ENCODE measurements at places on chromosomes 1 and 21.
A peak's percentile ranks its signal among the peaks of the same experiment; 100 is the strongest.

GRCh38 chr1:201531551-201532425 lies 7.1 kb upstream of the NAV1 start:
- H3K4me3 ChIP-seq: no peak overlapping the region

- H3K27me3 ChIP-seq: no peaks in the 10 kb centered on the region
- H3K4me3 ChIP-seq: no peak overlapping the region
- DNase-seq: no peak
- peaks cover 30% of the 10 kb centered on the region for H3K4me1 ChIP-seq
- H3K27ac ChIP-seq: no peak overlapping the region
Observed at GRCh38 chr1:234865171-234866006, 255.4 kb upstream of the IRF2BP2 start.

DNA sequence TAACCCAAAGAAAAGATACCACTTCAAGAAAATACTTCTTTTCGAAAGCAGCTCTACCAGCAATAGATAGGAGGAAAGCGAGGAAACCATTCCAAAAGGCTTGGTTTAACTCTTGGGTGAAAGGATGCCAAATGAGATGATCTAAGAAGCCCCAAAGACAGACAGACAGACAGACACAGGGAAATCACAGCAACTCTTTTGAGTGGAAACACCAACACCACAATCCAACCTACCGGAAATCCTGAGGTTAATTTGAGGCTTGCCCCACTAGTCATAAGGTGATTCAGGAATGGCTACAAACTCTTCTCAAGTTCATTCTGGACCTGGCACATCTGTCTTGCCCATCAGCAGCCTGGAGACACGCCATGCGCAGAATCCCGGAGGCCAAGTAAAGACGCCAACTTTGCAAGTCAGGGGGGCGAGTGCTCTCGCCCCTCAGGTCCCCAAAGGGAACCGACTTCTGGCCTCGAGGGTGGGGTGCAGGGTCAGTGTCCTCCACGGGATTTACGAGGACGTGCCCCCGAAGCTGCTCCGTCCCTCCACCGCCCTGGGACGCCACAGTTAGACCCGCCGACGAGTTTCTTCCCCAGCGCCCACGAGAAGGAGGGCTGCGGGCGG lies 778 bp downstream of the EVI5 start:
- H3K4me3 ChIP-seq: peak overlapping the region; percentile 56
- H3K4me1 ChIP-seq: peaks cover 15% of the 10 kb centered on the region
- no peaks in the 10 kb centered on the region for H3K36me3 ChIP-seq

DNA sequence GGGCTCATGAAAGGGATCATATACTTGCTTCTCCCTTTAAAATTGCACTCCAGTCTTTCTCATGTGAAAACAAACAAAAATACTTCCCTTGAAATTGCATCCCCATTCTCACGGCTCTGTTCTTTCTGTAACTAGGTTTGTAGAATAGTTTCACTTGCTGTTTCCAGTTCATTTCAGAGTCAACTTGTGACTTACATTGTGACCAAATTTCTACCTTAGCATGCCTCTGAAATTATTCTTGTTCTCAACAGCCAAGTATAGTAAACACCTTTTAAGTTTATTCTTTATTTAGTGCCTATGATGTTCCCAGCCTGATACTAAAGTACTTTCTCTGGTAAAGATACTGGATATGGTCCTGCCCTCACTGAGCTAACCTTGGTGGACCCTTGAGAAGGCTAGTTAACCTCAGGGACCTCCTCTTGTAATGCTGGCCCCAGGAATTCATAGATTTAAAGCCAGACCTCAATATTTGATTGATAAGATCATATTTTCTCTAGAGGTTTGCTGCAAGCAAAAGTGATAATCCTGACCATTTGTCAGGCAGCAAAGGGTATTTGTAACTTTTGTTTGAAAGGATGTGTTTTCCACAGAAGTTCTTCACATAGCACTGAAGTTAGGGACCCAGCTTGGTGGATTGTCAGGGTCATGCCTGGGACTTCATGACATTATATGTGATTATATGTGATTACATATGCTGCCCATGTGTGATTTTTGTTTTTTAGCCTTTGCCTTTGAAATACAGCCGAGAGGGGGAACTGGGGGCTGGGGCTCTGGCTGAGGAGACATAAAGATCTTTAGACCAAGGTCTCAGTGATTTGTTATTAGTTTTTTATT lies 29.6 kb downstream of the VANGL2 start:
- peak overlapping the region; percentile 32 for H3K4me3 ChIP-seq
- DNase-seq: no peak
- peak overlapping the region; percentile 82 for H3K27ac ChIP-seq
- peaks cover 55% of the 10 kb centered on the region for H3K4me1 ChIP-seq
- peaks cover 6% of the 10 kb centered on the region for H3K36me3 ChIP-seq

GRCh38 chr1:149928401-149928724 lies 760 bp upstream of the SF3B4 start:
- peaks cover 38% of the 10 kb centered on the region for H3K36me3 ChIP-seq
- H3K4me3 ChIP-seq: peak overlapping the region; percentile 96
- no peaks in the 10 kb centered on the region for H3K27me3 ChIP-seq
- DNase-seq: no peak
- peaks cover 57% of the 10 kb centered on the region for H3K4me1 ChIP-seq
- peak overlapping the region; percentile 93 for H3K27ac ChIP-seq

DNA sequence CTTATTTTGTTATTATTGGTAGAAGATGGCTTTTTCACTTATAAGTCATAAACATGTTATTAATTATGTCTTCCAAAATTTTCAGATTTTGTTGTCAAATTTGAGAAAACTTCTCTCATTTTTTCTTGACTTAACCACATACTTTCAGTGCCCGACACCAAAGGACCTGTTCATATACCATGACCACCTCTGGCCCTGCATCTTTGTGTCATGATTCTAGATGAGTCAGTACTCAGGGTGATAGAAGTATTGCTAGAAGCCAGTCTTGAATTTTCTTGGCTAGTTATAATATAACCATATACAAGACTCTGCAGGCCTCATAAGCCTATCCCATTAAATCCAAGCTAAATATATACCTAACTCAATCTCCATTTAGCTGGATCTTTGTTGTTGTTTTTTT lies 35.4 kb upstream of the DPH5 start:
- H3K27me3 ChIP-seq: no peaks in the 10 kb centered on the region
- no peak overlapping the region for H3K27ac ChIP-seq
- no peak for DNase-seq
- H3K4me1 ChIP-seq: peaks cover 31% of the 10 kb centered on the region
- no peak overlapping the region for H3K4me3 ChIP-seq

- no peaks in the 10 kb centered on the region for H3K4me1 ChIP-seq
- DNase-seq: no peak
- H3K27me3 ChIP-seq: peaks cover 25% of the 10 kb centered on the region
- no peaks in the 10 kb centered on the region for H3K36me3 ChIP-seq
- H3K4me3 ChIP-seq: no peak overlapping the region
- H3K27ac ChIP-seq: no peak overlapping the region
Observed at GRCh38 chr1:93437976-93438605, 9.8 kb upstream of the FNBP1L start.

- no peaks in the 10 kb centered on the region for H3K36me3 ChIP-seq
- no peak for DNase-seq
- peaks cover 47% of the 10 kb centered on the region for H3K27me3 ChIP-seq
- H3K4me3 ChIP-seq: no peak overlapping the region
Observed at GRCh38 chr1:39687243-39687642, 4.0 kb downstream of the HPCAL4 start.

DNA sequence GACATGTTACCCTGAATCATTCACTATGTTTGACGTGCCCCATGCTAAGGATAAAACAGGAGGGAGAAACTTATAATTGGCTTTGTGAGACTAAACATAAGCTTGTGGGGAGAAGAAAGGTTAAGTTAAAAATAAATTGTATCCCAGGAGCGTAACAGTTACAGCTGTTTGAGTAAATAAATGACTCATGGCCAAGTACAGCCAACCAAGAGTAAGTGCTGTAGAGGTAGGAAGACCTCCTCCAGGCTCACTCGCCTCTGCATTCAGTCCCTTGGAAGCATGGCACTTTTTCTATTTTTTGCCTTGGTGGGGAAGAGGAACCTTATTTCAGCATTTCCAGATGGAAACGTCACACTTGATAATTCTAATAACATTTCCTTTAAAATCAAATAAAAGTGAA lies 116.5 kb downstream of the ZP4 start:
- H3K27ac ChIP-seq: no peak overlapping the region
- H3K27me3 ChIP-seq: no peaks in the 10 kb centered on the region
- no peaks in the 10 kb centered on the region for H3K36me3 ChIP-seq
- no peak for DNase-seq

GRCh38 chr1:17207540-17207939 lies 2.6 kb downstream of the PADI1 start:
- no peaks in the 10 kb centered on the region for H3K36me3 ChIP-seq
- H3K27ac ChIP-seq: no peak overlapping the region
- H3K27me3 ChIP-seq: peaks cover 54% of the 10 kb centered on the region
- no peak overlapping the region for H3K4me3 ChIP-seq
- H3K4me1 ChIP-seq: peaks cover 57% of the 10 kb centered on the region
- no peak for DNase-seq

- H3K27me3 ChIP-seq: peaks cover 6% of the 10 kb centered on the region
- DNase-seq: no peak
Observed at GRCh38 chr1:100736324-100736723, 16.8 kb downstream of the VCAM1 start.

All from activated CD8-positive, alpha-beta T cell treated with anti-CD3 and anti-CD28 coated beads, Interleukin-2, amount 10 ng/mL, durations not matched to agents 7 days and 5 days (primary cell).